EH (cell line): ENCODE measurements at places on chromosomes 1 and 21.

GRCh38 chr1:14599800-14600199 is 1.3 kb downstream of the KAZN start:
- no peak for DNase-seq

GRCh38 chr1:162144853-162145252 is 75.4 kb downstream of the NOS1AP start:
- DNase-seq = no peak

- DNase-seq = peak; percentile 97
Observed at GRCh38 chr1:185973645-185974044, 239.5 kb downstream of the HMCN1 start.

- no peak for DNase-seq
Observed at GRCh38 chr1:59391212-59392179, 94.6 kb downstream of the FGGY start.

GRCh38 chr1:6260433-6260934 is 414 bp downstream of the GPR153 start:
- peak; percentile 32 for DNase-seq

GRCh38 chr1:91080650-91081049 is 58.8 kb upstream of the ZNF644 start:
- DNase-seq = peak; percentile 38

GRCh38 chr1:179080866-179081686 is 794 bp upstream of the TOR3A start:
- DNase-seq = no peak

- DNase-seq = no peak
Observed at GRCh38 chr1:211714154-211714553, 38.7 kb upstream of the NEK2 start.

GRCh38 chr1:115465802-115466363 is 127.8 kb upstream of the NGF start:
- DNase-seq = peak; percentile 40

DNA sequence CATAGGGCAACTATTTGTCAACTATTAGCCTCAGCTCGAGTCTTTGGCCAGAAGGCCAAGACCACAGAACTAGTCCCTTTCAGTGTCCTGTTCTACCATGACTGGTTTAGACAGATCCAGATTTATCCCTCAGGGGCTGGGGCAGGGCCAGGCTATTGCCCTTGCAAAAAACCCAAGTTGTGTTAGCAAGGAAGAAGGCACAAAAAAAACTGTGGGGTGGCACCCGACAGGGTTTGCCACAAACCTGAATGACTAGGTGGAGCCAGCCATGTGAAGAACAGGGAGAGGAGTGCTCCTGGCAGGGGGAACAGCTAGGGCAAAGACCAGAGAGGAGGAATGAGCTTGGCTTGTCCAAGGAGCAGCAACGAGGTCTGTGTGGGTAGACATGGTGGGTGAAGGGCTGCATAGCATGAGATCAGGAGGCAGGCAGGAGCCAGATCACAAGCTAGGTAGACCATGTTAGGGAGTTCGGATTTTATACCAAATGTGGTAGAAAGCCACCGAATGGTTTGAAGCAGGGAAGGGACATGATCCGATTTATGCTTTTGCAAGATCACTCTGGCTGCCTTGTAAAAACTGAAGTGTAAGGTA is 4.3 kb downstream of the DCST1 start:
- no peak for DNase-seq

- peak; percentile 10 for DNase-seq
Observed at GRCh38 chr1:160032165-160032820, 503 bp upstream of the PIGM start.

DNA sequence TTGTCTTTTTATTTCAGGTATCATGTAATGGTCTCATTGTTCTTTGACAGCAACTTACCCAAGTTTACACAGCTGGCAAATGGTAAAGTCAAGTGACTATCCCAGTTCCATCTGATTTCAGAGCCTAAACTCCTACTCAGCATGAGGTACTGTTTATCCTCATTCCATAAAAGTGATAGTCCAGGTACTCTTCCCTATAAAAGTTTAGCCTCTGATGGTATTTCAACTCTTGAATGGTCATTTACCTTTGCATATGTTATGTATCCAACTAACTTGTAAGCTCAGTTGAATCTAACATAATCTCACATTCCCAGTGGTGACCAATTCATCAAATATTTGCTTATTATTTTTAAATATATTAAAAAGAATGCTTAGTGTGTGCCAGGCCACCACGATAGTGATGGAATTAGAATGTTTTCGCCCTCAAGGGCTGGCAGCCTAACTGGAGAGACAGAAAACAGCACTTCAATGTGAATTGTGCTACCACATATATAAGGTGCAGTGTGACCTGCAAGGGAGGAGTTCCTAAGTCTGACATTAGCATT is 307.1 kb downstream of the CTH start:
- DNase-seq = peak; percentile 6

DNA sequence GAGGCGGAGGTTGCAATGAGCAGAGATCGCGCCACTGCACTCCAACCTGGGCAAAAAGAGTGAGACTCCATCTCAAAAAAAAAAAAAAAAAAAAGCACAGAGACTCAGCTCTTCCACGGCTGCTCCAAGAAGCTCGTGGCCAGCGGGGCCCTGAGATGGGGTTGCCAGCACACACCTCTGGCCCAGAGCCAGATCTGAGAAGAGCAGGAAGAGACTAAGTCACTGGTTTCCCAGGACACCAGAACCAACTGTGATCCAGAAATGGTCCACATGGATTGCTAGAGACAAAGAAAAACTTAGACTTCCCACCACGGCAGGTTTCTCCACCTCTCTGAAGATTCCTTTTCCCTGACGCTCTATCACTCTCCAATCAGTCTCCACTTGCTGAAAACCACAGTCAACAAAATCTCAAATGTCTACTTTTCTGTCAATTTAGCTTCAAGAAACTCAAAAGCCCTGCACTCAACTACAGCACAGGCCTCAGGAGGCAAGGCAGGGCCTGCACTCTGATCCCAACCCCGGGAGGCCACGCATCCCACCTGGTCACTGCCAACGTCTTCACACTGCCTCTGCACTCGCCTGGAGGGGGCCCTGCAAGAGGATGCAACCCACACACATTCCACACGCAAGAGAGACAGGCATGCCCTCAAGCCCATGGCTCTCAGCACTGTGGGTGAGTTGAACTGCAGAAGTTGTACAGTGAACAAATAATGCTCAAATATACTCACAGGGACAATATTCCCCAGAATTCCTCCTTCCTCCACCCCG is 79.0 kb downstream of the NPHP4 start:
- DNase-seq = peak; percentile 7

DNA sequence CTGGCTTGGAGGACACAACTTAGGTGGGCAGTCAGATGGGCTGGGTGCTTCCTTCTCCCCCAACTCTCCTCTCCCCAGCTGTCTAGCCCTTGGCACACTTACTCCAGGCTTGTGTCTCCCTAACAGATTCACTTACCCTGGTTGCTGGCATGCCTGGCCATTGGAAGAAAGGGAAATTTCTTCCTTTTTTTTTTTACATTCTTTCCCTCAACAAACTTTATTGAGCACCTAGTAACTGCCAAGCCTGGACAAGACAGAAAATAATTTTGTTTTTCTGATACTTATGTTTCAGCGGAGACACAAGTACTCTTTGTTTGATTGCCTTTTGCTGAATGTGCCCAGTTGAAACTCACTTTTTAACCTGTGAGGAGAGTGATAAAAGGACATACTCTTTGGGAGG is 144.3 kb upstream of the KCNJ6 start:
- DNase-seq = no peak

DNA sequence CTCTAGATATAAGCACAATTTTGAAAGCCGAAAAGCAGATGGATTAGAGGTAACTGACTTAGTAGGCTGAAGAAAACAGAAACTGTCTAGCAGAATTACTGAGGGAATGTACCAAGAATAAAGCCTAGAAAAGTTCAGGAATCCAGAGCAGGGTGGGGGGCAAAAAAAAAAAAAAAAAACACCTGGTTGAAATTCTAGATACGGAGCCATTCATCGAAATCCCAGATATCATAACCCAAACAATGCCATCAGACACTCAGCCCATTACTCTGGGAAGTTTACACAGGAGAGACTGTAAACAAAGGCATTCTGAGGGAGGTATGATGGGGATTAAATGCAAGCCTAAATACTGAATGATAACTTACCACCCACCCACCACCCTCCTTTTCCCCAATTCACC is 45.6 kb downstream of the ENAH start:
- DNase-seq = no peak

- DNase-seq = peak; percentile 47
Observed at GRCh38 chr1:89598450-89599331, 34.2 kb upstream of the LRRC8C start.

- no peak for DNase-seq
Observed at GRCh38 chr1:72326494-72326893, 44.2 kb upstream of the NEGR1 start.

GRCh38 chr1:82227306-82228095 is 426.8 kb downstream of the ADGRL2 start:
- no peak for DNase-seq

GRCh38 chr21:43994646-43995045 is 17.5 kb upstream of the TRAPPC10 start:
- no peak for DNase-seq

DNA sequence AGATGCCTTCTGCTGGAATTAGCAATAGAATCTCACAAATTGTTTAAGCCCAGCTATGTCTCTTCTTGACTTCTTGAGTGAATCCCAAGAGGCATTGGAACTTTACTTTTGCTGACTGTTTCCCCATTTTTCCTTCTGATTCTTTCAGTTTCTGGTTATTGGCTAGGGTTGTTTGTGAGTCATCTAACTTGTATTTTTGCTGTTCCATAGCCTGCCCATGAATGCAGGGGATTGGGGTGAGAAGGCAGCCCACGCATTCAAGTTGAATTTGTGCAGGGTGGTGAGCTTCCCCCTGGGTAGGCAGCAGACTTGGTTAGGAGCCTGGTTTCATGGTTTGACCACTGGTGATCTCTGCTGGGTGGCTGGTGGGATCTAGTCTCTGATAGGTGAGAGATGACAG is 10.4 kb upstream of the KLF17 start:
- peak; percentile 50 for DNase-seq

DNA sequence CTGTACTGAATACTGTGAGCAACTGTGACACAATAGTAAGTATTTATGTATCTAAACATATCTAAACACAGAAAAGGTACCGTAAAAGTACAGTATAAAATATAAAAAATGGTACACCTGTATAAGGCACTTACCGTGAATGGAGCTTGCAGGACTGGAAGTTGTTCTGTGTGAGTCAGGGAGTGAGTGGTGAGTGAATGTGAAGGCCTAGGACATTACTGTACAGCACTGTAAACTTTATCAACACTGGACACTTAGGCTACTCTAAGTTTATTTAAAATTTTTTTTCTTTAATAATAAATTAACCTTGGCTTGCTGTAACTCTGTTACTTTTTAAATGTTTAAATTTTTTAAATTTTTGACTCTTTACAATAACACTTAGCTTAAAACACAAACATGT is 24.5 kb upstream of the SHCBP1L start:
- peak; percentile 20 for DNase-seq
